ENCODE measurements at places on chromosomes 6 and 20.

- DNase-seq: no peak
Measured at GRCh38 chr6:108764580-108764950, 83.7 kb upstream of the ARMC2 start.

DNA sequence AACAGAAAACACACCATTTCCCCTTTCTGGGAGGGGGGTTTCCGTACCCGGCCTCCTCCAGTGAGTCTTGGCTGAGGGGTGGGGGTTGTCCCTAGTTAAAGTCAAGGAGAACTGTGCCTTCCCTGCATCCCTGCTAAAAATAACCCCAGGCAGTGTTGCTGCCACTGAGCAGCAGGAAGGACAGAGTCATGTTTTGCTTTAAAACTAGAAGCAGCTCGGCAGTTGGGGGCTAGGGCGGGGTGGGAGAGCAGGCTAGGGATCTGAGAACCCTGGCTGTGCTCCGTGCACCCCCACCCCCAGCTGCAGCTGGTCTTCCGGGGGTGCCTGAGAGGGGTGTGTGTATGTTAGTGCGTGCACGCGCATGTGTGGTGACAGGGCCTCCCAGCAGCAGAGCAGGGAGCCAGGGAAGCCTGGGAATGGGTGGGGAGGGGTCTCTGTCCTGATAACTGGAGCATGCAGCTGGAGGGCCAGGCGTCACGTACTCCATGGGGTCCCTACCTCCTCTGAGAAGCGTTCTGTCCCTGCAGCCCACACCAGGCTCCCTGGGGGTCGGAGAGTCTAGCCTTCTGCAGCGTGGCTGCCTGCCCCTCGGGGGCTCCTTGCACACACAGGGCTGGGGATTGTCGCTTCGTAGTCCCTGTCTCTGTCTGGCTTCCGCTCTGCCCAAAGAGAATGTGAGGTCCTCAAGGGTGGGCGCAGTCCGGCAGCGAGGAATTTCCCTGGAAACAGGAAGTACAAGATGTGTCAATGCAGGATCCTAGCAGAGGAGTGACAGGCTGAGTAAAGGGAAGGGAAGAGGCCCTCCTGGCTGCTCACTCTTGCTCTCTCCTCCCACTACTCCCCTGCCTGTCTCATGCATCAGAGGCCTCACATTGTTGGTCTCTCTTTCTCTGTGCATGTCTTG, 16.8 kb upstream of the ARMC12 start:
- DNase-seq: peak; percentile 76

DNA sequence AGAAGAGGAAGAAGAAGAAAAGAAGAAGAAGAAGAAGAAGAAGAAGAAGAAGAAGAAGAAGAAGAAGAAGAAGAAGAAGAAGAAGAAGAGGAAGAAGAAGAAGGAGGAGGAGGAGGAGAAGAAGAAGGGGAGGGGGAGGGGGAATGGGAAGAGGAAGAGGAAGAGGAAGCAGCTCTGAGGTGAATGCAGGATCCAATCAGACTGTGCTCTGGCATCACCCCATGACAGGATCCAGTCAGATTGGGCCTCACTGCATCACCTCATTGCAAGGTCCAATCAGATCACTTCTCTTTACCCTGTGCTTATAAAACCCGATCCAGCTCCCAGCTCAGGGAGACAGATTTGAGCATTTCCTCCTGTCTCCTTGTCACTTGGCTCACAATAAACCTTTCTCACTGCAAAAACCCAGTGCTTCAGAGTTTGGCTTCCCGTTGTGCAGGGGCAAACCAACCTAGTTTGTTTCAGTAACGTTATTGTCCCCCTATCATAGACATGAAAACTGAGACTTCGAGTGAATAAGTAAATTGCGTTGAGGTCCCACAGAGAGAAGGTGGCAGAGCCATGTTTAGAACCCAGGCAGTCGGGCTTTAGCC, 28.6 kb upstream of the YWHAB start:
- DNase-seq: no peak

DNA sequence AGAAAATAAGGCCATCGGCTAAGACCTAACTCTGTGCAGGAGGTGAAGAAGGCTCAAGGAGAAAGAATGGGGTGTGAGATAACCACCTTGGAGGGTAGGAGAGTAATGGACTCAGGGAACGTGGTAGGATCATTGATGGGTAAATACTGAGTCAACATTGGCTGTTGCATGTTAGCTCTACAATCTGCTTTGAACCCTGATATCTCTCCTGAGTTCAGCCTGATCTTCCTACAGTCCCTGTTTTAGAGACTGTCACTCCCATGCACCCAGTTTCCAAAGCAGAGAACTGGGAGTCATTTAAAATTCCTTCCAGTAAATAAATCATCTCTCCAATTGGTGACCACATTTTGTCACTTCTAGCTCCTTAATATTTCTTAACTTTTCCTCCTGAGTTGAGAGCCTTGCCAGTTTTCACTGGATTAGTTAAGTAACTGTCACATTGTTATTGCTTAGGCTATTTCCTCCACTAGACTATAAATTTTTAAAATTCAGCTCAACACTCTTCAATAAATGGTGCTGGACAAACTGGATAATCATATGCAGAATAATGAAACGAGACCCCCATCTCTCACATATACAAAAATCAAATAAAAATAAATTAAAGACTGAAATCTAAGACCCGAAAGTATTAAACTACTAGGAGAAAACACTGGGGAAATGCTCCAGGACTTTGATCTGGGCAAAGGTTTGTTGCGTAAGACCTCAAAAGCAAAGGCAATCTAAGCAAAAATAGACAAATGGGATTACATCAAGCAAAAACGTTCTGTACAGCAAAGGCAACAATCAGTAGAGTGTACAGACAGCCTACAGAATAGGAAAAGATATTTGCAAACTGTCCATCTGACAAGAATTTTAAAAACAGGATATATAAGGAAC, 138.9 kb upstream of the TMEM170B start:
- no peak for DNase-seq

GRCh38 chr6:160031871-160032270, 63.0 kb downstream of the IGF2R start:
- DNase-seq: no peak

DNA sequence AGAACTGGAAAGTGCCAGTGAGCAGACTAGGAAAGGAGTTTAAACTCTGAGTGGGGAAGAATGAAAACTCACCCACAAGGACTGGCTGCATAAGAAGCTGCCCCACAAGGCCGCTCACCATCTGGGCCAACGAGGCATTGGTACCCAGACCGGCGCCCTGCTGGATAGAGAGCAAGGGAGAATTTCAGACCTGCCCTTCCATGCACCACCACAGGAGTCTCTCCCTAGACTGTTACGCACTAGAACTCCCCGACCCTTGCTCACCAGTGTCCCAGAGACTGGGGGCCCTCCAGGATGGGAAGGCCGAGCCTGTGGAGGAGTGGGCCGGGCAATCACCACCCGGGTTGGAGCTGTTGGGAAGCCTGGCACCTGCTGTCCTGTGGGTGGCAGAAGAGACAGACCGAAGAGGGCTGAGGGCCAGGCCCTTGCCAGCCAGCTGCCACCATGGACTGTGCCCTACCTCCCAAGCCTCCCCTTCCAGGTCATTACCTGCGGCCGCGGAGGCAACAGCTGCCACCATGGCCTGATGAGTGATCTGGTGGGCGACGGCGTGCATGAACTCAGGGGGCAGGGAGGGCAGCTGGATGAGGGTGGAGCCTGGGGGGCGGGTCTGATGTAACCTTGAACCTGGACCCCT, 8.5 kb downstream of the BAG6 start:
- DNase-seq: no peak

DNA sequence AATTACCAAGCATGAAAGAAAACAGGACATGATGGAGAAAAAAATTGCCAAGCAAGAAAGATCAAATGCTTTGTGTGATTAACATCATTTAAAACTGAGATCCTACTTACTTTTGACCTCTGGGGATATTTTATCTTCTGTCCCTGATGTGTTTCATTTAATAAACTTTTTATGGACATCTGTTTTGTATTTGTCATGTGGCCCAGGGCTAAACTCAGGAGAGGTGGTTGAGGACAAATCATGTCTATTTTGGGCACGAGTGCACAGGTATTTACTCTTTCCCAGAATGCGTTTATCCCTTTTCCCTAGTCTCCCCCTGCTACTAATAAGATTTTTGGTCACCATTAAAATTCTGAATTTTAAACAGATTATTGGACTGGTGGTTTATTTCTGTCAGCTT, 128.2 kb downstream of the NCOA3 start:
- no peak for DNase-seq

- no peak for DNase-seq
Measured at GRCh38 chr6:112997421-112998085, 650.4 kb downstream of the RFPL4B start.

- peak; percentile 59 for DNase-seq
Measured at GRCh38 chr6:30463651-30464618, 25.4 kb upstream of the HLA-E start.

DNA sequence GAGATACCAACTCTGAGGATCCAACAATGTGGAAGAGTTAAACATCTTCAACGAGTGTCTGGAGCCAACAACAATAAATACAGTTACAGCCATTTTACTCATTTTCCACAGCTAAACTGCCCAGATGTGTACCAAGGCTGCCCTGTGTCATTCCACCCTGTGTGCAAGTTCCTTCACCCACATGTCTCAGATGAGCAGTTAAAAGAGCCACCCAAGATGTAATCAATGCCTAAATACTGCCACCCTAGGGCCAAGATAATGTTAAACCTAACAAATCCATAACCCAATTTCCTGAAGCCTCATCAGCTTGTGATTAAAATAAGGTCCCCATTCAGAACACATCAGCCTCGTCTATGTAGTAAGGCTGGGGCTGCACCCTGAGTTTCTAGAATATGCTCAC, 59.9 kb downstream of the GMDS start:
- DNase-seq: no peak

- DNase-seq: no peak
Measured at GRCh38 chr6:4459032-4459431, 317.2 kb upstream of the CDYL start.

DNA sequence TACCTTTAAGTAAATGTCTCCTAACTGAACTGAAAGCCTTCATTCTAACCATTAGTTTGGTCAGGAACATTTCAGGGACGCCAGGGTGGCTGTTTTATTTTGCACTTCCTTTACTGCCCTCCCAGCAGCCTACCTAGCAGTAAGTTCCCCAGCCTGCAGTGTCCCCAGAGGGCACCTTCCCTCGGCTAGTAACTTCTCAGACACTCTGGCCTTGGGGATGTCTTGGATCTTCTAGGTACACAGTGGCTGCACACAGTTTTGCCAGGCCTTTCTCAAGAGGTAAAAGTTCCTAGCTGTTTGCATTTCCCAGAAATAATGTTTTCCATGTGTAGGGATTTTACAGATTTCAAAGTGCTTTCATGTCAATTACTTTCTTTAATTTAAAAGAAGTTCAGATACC, 378 bp upstream of the LAMA2 start:
- DNase-seq: no peak

GRCh38 chr20:38453941-38454340, 18.7 kb upstream of the RALGAPB start:
- peak; percentile 15 for DNase-seq

DNA sequence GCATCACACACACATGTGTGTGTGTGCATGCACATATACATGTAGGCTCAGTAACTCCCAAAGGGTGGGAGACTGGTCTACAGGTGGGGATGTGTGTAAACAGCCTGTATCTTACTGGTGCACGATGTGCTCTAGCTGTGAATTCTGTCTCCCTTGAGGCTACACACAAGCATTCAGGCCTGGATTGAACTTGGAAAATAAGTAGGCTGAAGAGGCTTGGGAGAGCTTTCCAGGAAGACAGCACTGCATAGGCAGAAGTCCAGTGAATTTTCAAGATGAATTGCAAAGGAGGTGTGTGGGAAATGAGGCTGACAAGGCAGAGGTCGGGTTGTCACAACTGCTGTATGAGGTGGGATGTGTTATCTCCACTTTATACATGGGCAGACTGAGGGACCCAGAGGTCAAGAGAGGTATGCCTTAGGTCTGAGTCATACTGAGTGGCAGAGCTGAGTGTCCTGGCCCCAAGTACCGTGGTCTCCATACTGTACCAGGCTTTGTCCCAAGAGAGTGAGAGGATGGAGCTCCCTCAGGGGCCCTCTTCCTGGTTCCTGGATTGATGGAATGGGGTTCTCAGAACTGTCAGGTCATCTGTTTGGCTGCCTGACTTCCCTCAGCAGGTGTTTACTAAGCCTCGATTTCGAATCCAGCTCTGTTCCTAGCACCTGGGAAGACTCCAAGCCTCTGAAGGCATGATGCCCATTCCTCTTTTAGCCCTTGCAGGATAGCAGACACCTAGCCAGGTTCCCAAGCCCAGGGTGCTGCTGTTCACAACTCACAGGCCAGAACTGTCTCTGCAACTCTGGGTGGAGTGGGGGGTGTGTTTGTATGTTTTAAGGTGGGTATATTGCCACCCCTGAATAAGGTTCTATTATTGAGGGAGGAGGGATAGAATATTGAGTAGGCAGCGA, 14.4 kb downstream of the SNPH start:
- DNase-seq: no peak

GRCh38 chr20:32988008-32988407, 16.2 kb downstream of the SUN5 start:
- DNase-seq: no peak

DNA sequence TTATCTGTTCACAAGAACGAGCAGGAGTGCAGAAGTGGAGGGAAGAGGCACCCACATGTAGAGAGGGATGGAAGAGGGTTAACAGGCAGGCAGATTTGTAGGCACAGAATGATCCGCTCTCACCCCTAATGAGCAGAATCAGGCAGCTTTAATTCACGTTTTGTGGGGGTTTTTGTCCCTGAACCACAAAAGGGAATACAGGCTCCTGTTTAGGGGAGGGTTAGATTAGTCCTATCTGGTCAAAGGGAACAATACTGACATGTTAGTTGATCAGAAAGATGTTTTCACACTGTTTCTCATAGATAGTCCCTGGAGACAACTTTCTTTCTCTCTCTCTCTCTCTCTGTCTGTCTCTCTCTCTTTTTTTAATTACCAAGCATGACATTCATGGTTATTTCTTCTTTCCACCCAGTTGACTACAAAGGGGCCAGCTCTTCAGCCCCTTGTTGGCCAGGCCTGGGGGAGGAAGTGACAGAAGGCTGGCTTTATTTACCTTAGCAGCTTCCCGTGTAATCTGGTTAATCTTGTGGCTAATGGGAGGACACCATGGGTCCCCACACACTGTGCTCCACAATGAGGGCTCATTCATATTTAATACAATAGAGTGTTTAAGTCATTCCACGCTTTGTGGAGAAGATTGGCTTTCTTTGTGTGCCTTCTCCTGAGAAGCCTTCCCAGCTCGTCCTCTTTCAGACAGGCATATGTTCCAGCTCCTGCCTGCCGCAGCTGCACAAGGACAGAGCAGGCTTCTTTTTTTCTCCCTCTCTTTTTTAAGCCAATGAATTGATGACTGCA, 958.8 kb downstream of the TFAP2A start:
- DNase-seq: no peak

GRCh38 chr6:41373627-41373918, 38.2 kb downstream of the NCR2 start:
- DNase-seq: no peak

GRCh38 chr6:165684333-165684732, 21.3 kb upstream of the PDE10A start:
- no peak for DNase-seq

DNA sequence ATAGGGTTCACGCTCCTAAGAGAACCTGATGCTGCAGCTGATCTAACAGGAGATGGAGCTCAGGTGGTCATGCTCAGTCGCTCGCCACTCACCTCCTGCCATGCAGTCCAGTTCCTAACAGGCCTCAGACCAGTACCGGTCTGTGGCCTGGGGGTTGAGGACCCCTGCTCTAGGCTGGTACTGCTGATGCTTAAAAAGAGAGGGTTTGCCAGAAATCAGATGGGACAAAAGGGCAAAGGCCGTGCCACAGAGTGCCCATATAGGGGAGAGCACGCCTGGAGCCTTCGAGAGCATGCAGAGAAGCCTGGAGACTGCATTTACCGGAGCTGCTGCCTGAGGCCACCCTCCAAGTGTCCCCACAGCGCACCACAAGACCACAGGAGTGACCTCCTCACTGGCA, 75.5 kb downstream of the PTPN1 start:
- no peak for DNase-seq

Data from Peyer's patch (tissue), 4 donors.